ENCODE measurements at places on chromosomes 7 and 10. TPM values are rescaled to one million over a fixed set of nuclear protein-coding genes. Genes with fewer than 3 reads are reported as not detected.

The BMPER gene
- 1.6 TPM for total RNA-seq

The LRRC4 gene
- total RNA-seq: 3.2 TPM

DNA sequence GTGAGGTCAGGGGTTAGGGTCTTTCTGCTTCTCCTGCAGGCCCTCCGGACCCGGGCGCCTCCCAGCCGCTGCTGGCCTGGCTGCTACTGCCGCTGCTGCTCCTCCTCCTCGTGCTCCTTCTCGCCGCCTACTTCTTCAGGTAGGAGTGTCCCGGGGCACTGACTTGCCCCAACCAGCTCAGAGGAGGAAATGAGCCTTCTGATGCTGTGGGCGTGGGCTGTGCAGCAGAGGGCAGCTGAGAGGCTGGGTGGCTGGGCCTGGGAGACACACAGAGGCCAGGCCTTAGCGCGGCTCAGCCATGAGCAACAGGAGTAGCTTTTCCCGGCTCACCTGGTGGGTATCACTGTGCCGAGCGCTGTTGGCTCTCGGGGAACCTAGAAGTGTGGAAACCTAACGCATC, 78.9 kb downstream of the MKI67 start:
- H3K27me3 ChIP-seq: no peaks in the 10 kb centered on the region
- peak overlapping the region; percentile 57 for H3K4me3 ChIP-seq
- DNase-seq: peak; percentile 71
- peak overlapping the region; percentile 92 for H3K27ac ChIP-seq
- peaks cover 8% of the 10 kb centered on the region for H3K4me1 ChIP-seq

The NPS gene
- not detected for total RNA-seq

The FGF8 gene
- total RNA-seq: not detected

GRCh38 chr10:48658243-48658974, 26.3 kb upstream of the WDFY4 start:
- no peaks in the 10 kb centered on the region for H3K36me3 ChIP-seq
- H3K27ac ChIP-seq: no peak overlapping the region
- no peak overlapping the region for H3K4me3 ChIP-seq
- no peaks in the 10 kb centered on the region for H3K4me1 ChIP-seq
- peaks cover 4% of the 10 kb centered on the region for H3K27me3 ChIP-seq
- DNase-seq: peak; percentile 76

The FOXK1 gene
- 11.7 TPM for total RNA-seq

The CCDC172 gene
- total RNA-seq: not detected

The ZNF727 gene
- total RNA-seq: 2.9 TPM

DNA sequence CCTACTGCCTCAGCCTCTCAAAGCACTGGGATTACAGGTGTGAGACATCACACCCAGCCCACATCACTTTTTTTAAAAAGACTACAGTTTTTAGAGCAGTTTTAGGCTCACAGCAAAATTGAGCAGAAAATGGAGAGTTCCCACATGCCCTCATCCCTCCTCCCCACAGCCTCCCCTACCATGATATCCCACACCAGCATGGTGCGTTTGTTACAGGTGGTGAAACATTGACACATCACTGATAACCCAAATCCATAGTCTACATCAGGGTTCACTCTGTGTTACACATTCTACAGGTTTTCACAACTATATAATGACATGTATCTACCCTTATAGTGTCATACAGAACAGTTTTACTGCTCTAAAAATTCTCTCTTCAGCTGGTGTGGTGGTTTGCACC, 24.3 kb upstream of the TOMM7 start:
- H3K27ac ChIP-seq: no peak overlapping the region
- no peaks in the 10 kb centered on the region for H3K36me3 ChIP-seq
- DNase-seq: no peak
- no peaks in the 10 kb centered on the region for H3K27me3 ChIP-seq

DNA sequence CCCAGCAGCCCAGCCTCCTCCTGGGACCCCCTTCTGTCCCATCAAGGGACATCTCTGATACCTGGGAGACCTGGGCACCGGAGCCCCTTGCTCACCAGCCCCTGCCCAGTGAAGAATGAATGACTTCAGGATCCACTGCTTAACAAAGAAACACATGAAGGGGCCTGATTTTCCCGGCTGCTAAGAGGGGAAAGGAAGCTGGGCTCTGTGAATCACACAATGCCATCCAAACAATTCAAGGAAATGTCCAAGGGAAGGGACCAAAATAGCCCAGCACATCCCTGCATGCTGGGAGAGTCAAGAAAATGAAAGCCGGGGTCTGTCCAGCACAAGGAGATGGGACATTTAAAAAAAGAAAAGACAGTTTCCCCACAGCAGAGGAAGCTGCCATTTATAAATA, 128.7 kb upstream of the JCAD start:
- no peaks in the 10 kb centered on the region for H3K36me3 ChIP-seq
- no peaks in the 10 kb centered on the region for H3K4me1 ChIP-seq
- H3K27me3 ChIP-seq: no peaks in the 10 kb centered on the region
- H3K4me3 ChIP-seq: no peak overlapping the region
- peak overlapping the region; percentile 58 for H3K27ac ChIP-seq

The DYNC1I1 gene
- total RNA-seq: 5.7 TPM

DNA sequence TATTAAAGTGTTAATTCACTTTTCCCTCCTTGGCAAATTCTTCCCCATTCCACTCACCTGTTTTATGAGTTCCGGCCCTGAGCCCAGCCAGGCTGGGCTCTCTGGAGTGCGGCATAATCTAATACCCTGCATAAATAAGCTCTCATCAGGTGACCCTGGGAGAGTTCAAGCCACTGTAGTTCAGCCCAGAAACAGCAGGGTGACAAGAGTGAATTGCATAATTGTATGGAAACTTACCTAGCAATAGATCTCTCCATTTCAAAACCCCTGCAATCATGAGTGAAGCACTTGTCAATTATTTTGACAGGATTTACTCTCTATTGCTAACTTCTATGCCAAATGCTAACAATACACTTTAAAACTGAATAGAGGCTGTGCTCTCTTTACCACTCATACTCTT, 94.7 kb downstream of the OSBPL3 start:
- no peak overlapping the region for H3K27ac ChIP-seq
- no peaks in the 10 kb centered on the region for H3K36me3 ChIP-seq
- no peaks in the 10 kb centered on the region for H3K27me3 ChIP-seq
- DNase-seq: no peak

- peaks cover 3% of the 10 kb centered on the region for H3K4me1 ChIP-seq
- H3K4me3 ChIP-seq: no peak overlapping the region
- DNase-seq: no peak
- H3K36me3 ChIP-seq: no peaks in the 10 kb centered on the region
These were observed 59.3 kb downstream of the OAT start for GRCh38 chr10:124359336-124359832.

DNA sequence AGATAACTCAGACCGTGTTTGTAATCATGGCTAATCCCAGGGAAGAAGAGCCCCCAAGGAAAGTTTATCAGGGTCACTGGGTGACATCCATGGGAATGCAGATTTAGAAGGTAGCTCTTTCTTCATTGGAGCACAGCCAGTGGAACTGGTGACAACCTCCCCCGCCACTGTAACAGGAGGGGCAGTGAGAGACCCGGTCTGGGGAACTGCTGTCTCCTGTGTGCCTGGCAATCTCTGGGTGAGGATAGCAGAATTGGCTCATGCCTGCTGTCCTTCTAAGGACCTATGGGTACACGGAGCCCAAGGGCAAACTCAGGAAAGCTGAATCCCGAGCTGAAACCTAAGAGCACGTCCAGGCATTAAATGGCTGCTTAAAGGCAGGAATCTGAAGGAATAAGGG, 341.6 kb downstream of the ABCA13 start:
- H3K4me3 ChIP-seq: no peak overlapping the region
- H3K4me1 ChIP-seq: no peaks in the 10 kb centered on the region
- no peaks in the 10 kb centered on the region for H3K36me3 ChIP-seq
- no peaks in the 10 kb centered on the region for H3K27me3 ChIP-seq
- DNase-seq: no peak

DNA sequence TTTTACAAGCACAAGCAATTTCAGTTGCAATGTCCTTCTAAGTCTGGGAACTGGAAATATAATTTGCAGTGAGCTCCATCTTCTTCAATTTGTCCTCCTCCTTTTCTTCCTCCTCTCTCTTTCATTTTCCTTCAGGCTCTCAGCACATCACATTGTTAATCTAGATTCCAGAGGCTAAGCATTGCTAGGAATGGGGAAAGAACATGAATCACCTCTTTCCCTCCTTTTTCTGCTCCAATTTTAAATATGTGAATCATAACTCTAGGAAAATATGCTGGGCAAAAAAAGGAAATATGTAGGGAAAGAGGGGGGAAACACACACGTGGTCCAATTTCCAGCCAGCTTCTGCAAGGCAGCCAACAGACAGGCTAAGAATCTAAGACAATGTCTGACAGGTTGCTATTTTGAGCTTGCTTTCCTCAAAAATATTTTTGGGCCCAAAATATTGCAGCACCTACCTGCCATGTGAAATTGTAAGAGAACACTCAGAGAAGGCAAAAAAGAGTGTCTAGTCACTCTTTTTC, 72.7 kb upstream of the NUPR2 start:
- no peak for DNase-seq
- no peaks in the 10 kb centered on the region for H3K4me1 ChIP-seq
- no peaks in the 10 kb centered on the region for H3K36me3 ChIP-seq

DNA sequence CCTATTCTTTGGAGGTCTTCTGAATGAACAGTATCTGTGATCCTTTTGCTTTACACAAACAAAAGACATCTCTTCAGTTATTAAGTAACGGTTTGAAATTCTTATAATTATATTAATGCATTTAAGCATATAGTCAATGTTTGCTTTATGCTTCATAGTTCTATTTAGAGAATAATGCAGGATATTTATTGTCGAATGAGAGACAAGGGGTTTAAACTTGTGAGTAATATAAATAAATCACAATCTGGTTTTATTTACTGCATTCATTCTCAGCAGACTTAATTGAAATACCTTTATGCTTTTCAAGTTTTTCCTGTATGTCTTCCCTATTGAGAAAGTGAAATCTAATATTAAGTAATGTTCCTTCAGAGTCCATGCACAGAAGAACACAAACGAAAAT, 149.5 kb upstream of the LRRN3 start:
- no peak for DNase-seq
- no peak overlapping the region for H3K27ac ChIP-seq
- no peaks in the 10 kb centered on the region for H3K36me3 ChIP-seq
- H3K4me1 ChIP-seq: no peaks in the 10 kb centered on the region

The WNT16 gene
- total RNA-seq: not detected

The ODAD2 gene
- 0.33 TPM for total RNA-seq

DNA sequence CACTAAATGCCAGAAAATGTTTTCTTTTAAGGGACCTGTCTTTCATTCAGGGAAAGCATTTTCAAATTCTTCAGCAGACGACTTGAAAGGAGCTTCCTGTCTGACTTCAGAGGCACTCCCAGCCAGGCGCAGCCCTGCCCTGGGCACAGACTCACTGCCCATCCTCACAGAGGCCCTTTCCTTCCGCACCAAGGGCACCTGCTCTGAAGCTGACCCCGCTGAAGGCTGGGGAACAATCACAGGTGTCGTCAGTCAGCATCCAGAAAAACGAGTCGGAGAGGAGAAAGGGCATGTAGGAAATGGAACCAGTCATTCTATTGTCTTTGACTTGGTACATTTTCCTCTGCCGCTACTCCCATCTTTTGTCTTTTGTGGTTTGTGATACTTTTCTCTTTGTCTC, 125.3 kb upstream of the PARD3 start:
- no peaks in the 10 kb centered on the region for H3K4me1 ChIP-seq
- no peaks in the 10 kb centered on the region for H3K27me3 ChIP-seq
- H3K4me3 ChIP-seq: no peak overlapping the region
- H3K27ac ChIP-seq: no peak overlapping the region
- no peak for DNase-seq

The GSTO2 gene
- 22.5 TPM for total RNA-seq

The STEAP2 gene
- total RNA-seq: 22.1 TPM

DNA sequence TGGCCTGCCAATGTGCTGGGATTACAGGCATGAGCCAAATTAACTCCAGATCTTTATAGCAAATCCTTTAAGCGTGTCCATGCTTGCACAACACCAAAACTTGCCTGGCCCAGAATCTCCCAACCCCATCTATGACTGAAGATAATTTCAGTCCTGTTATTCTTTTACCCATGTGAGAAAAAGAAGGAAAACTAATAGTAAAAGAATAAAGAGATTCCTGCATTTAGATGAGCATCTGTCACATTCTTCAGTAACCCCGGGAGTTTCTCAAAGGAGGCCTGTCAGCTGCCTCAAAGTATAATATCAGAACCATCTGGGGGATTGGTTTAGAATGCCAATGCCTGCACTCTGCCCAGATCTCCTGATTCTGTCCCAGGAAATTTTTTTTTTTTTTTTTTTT, 158.1 kb upstream of the KMT2E start:
- H3K27me3 ChIP-seq: no peaks in the 10 kb centered on the region
- no peak overlapping the region for H3K4me3 ChIP-seq
- no peaks in the 10 kb centered on the region for H3K36me3 ChIP-seq
- H3K27ac ChIP-seq: no peak overlapping the region
- no peak for DNase-seq

DNA sequence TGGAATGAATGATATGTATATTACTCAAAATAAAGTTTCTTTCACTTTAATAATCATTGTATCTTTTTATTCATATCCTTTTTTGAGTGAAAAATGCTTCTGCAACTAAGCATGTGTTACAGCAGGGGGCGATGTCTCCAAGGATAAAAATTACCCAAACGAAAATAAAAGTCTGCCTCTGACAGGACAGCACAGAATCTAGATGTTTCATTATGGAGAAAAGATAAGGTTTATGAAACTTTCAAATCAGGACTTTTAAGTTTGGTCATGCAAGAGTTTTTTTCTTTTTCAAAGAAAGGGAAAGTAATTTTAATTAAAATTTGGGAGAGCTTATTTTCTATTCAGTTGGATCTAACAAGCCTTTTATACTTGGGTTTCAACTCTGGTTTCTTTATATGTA, 48.4 kb downstream of the TES start:
- DNase-seq: no peak
- no peaks in the 10 kb centered on the region for H3K4me1 ChIP-seq
- no peaks in the 10 kb centered on the region for H3K36me3 ChIP-seq
- no peak overlapping the region for H3K27ac ChIP-seq
- H3K27me3 ChIP-seq: no peaks in the 10 kb centered on the region

DNA sequence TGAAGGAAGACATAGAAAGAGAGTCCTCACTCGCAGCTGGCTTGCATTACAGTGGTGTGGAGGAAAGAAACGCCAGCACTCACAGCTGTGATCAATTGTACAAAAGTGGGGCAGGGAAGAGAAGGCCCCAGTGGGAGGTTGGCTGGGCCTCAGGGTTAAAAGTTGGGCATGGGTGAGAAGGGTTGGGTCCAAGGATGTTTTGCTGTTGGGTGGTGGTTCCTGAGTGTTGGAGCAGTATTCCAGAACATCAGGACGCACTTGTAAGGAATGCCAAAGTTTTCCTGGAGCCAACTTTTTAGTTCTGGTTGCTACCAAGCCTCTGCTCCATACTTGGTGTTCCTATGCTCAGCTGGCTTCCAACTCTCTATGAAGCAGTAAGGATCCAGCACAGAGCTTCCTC, 55.4 kb upstream of the MKRN1 start:
- H3K4me1 ChIP-seq: no peaks in the 10 kb centered on the region
- DNase-seq: no peak
- no peaks in the 10 kb centered on the region for H3K27me3 ChIP-seq
- H3K27ac ChIP-seq: no peak overlapping the region
